ENCODE measurements at places on chromosomes 6 and 20. TPM values are rescaled to one million over a fixed set of nuclear protein-coding genes. Genes with fewer than 3 reads are reported as not detected.

The CD2AP gene
- total RNA-seq, result 46.9 TPM

The AGPAT4 gene
- 6.1 TPM for total RNA-seq

The THEMIS gene
- total RNA-seq, result not detected

The HLA-DOA gene
- 209 TPM for total RNA-seq

The GPR63 gene
- total RNA-seq, result 0.10 TPM

The EPB41L2 gene
- 61.0 TPM for total RNA-seq

All from B cell (primary cell).